Calu3 (cell line): ENCODE measurements at places on chromosomes 2 and 18.

- DNase-seq, result no peak
Measured at GRCh38 chr2:180743401-180743800, 237.0 kb upstream of the UBE2E3 start.

- DNase-seq, result no peak
Measured at GRCh38 chr2:169468841-169469240, 10.5 kb upstream of the BBS5 start.

GRCh38 chr2:98367721-98368120 lies 21.5 kb downstream of the CNGA3 start:
- no peak for DNase-seq

GRCh38 chr2:239232195-239232578 lies 168.6 kb downstream of the HDAC4 start:
- DNase-seq, result no peak

DNA sequence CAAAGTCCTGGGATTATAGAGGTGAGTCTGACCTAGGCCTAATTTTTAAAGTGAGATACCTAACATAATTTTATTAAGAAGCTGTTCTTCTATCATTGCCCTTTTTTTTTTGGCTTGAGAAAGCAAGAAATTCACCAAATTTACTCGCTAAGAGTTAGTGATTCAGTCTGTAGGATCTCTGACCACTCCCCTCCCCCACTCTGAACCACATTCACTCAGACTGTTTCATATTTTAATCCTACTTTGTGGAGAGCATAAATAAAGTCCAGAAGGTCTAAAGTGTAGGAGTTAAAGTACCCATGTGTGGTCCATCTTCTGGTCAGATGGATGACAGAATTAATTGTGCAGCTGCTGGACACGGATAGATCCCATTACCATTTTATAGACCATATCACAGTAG lies 115.8 kb upstream of the MGAT5 start:
- DNase-seq, result no peak

DNA sequence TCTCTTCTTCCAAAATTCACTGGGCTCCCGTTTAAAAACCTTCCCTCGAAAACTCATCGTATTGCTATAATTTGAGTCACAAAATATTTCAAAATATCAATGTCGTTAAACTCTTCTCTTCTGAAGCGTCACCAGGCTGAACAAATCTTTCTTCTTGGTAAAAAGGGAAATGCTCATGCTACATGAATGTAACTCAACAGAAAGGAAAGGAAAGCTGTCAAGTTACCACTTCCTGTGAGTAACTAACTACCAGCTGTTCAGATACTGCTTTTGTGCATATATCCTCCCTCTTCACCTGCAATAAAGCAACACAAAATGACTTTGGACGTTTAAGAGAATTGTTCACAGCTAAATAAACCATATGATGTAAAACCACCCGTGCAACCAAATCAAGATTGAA lies 95.4 kb downstream of the DOCK10 start:
- DNase-seq, result no peak

GRCh38 chr2:138468617-138469016 lies 33.0 kb upstream of the SPOPL start:
- no peak for DNase-seq

GRCh38 chr18:59520562-59521355 lies 161.7 kb upstream of the LMAN1 start:
- DNase-seq, result no peak

DNA sequence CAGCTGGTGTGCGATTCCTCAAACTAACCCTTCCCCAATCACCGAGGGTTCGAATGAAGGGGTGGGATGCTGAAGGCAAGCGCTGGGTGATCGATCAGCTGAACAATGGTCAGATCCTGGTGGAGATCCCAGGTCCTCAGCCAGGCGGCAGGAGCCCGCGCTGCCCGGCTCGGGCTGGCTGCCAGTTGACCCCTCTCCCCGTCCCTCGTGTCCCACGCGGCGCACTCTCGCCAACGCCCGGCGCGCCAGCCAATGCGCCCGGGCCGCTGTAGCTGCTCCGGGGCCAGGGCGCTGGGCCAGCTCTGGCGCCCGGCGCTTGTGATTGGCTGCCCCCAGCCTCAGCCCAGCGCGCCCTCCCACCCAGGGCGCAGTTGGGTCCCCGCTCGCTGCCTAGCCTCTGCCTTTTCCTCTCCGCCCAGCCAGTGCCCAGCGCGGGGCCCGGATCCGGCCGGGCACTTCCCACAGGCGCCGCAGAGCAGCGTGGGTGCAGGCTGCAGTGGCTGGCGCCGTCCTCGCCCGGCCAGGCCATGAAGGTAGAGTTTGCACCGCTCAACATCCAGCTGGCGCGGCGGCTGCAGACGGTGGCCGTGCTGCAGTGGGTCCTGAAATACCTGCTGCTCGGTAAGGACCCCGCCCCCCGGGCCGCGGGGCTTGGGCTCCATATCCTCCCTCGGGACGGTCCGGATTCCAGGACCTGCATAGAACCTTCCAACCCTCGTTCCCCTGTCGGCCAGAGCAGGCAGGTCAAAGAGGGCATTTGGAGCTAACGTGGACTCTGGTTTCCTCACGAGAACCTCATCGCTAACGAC lies at the start of gene MOGAT1:
TSS of gene MOGAT1 (plus strand) at position 400 of the 809 bp plus-strand sequence. CDS start at position 528, 128 bp downstream.
- peak; percentile 94 for DNase-seq

DNA sequence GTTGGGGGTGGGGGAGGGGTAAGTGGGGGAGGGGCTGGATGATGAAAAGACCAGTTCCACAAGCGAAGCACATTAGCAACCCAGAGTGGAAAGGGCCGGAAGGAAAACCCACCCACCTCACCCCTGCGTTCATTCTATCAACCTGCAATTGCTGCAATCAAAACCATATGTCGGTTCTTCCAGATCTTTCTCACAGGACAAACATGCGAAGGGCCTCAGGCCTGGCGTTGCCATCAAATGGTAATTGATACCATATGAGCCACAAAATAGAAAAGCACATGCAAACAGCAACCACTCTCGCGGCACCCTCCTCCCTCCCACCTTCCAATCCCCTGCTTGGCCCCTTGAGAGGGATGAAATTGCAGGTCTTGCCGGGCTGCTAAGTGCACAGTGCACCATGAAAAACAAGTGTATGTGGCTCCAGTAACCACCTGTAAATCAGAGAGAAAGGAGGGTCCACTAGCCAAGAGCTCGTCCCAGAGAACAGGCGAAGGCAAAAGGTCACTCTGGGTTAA lies 287.5 kb downstream of the TCF4 start:
- no peak for DNase-seq

- no peak for DNase-seq
Measured at GRCh38 chr18:76544511-76545345, 49.7 kb upstream of the ZNF516 start.

DNA sequence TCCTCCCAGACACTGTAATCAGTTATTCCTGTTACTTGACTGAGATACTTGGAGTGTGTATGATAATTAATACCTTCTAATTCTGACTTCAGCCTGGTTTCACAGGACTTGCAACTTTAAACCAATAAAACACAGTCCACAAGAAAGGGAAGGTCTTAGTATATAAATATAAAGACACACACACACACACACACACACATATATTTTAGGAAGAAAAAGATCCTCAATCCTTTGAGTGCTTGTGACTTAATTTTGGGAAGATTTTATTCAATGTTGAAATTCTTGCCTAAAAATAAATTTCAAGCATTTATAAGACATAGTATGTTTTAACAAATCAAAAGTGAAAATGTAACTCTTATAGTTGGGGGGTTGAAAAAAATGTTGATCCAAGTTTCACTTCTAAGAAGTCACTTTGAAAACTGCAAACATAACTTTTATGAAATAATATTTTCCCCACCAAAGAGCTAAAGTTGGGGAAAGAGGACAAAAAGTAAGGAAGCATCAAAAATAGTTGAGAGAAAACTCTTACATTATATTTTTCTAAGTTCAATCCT lies 824 bp upstream of the VPS54 start:
- DNase-seq, result no peak

DNA sequence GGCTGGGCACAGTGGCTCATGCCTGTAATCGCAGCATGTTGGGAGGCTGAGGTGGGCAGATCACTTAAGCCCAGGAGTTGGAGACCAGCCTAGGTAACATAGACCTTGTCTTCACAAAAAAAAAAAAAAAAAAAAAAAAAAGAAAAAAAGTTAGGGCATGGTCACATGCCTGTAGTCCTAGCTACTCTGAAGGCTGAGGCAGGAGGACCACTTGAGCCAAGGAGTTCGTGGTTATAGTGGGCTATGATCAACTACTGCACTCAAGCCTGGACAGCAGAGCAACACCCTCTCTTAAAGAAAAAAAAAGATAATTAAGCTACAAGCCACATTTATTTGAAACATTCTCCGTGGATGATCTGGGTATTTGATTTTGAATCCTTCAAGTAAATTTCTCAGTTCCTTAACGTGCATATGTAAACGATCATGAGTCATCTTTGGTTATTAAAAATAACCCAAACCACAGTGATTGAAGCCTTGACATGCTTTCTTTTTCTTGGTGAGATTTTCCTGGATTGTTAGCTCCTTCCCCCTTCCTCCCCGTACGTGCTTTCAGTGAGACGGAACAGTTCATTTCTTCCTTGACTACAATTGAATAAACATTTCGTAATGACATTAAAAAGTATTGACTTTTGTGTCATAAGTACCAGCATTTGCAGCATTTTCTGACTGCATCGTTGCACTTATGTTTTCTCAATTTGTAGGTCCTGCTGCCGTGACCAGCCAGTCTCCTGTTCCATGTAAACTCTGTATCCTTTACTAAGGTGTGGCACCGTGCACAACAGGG lies 20.3 kb downstream of the RMC1 start:
- DNase-seq, result no peak

GRCh38 chr18:23908827-23909226 lies 105.7 kb upstream of the TTC39C start:
- no peak for DNase-seq

DNA sequence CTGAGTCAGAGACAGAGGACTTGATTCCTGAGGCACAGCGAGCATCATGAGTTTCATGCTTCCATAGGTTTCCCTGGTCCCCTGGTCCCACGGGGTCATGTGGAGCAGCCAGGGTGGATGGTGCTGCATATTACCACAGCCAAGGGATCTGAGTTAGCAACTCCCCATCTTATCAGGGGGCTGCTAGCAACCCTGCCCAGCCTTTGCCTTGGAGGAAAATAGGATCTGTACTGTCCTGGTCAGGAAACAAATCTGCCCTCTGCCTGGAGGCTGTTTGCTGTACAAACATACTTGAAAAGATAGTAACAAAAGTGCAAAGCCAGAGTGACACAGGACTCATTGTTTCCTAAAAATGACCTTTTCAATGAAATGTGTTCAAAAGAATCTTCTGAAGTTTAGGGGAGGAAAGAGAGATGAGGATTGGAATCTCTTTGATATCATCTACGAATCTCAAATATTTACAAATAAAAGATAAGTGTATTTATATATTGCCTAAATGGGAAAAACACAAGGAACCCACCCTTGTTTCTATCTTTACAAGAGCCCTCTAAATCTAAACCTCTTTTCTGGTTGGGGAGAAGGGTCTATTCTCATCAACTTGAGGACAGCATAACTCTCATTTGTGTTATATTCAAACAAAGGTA lies 194.8 kb downstream of the CD226 start:
- no peak for DNase-seq

DNA sequence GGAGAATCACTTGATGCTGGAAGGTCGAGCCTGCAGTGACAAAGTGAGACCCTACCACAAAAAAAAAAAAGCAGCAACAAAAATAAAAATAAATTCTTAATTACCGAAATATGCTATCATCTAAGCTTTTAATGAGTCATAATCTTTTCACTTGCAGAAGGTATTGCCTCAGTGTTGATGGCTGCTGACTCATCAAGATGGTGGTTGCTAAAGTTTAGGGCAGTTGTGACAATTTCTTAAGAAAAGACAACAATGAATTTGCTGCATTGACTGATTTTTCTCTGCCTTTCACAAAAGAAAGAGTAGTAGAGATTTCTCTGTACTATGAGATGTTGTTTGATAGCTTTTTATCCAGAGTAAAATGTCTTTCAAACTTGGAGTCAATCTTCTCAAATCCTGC lies 1809.0 kb downstream of the SUCLG1 start:
- DNase-seq, result no peak

DNA sequence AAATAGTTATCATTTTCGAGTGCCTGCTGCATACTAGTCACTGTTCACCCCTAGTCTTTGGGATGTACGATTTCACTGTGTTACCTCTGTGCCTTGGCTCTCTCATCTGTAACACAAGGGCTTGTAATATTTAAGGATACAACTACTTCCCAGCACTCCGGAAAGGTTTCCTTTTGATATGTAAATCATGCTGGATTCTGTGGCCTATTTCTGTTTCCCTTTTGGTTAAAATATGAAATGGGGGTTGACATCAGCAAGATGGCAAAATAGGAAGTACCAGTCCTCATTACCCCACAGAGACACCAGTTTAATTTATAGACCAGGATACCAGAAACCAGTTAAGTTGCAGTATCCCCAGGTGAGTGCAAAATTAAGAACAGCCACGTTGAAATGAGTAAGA lies 23.5 kb downstream of the PSMG2 start:
- DNase-seq, result no peak

DNA sequence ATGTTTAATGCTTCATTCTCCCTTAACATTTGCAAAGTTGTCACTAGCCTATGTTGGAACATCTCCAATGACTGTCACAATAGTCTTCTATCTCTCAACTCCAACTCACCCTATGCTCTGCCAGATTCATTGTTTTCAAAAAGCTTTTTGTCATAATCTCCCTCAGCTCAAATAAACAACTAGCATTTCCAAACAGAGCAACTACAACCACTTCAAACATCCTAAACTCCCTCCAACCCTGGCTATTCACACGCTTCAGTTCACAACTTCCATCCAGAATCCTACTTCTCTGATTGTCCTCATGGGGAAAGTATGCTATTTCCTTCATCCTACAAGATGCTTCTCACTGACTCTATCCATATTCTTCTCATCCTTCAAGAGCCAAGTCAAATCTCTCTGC lies 139.2 kb upstream of the VRK2 start:
- no peak for DNase-seq

GRCh38 chr2:125312342-125312741 lies 1287.3 kb downstream of the CNTNAP5 start:
- DNase-seq, result no peak

DNA sequence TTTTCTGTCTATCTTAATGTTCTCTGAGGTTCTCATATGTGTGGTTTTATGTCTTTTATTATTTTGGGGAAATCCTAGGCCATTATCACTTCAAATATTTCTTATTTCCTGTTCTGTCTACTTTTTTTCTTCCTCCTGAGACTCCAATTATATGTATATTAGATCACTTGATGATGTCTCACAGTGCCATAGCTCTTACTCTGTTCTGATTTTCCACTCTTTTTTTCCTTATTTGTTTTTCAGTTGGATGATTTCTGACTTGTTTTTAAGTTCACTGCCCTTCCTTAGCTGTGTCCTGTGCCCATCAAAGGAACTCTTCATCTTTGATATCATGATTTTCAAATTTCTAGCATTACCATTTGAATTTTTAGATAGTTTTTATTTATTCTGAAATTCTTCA lies 24.1 kb downstream of the FAM228B start:
- no peak for DNase-seq
